ENCODE measurements at places on chromosomes 3 and 15.

- DNase-seq, result peak; percentile 60
Measured at GRCh38 chr3:190514413-190515153, 698 bp downstream of the IL1RAP start.

- no peak for DNase-seq
Measured at GRCh38 chr3:43906849-43907507, 216.2 kb downstream of the ABHD5 start.

DNA sequence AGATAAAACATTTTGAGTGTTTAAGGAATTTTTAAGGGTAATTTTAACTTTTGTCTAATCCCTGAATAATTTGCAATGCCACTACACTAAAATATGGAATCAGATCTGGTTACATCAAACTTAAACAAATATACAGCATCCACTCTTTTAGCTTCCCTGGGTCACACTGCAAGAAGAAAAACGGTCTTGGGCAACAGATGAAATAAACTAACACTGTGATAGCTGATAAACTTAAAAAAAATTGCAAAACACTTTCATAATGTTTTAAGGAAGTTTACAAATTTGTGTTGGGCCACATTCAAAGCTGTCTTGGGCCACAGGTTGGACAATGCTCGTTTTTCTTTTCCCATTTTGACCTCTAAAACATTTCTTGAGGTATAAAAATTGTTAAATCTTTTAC is 34.3 kb downstream of the CCDC66 start:
- no peak for DNase-seq

DNA sequence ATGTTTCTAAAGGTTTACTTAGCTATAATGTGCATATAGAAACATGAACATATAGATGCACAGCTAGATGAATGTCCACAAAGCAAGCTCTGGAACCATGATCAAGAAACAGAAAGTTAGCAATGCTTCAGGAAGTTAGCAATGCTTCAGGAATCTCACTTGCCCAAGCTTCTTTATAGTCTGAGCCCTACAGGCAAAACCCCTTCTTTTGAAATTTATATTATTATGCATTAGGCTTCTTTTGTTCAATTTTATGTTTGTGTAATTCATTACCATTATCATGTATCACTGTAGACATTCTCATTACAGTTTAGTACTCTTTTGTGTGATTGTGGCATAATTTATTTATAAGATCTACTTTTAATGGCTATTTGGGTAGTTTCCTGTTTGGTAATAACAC is 286.4 kb upstream of the BCHE start:
- no peak for DNase-seq

- DNase-seq, result no peak
Measured at GRCh38 chr3:125587039-125587648, 8.2 kb downstream of the OSBPL11 start.

DNA sequence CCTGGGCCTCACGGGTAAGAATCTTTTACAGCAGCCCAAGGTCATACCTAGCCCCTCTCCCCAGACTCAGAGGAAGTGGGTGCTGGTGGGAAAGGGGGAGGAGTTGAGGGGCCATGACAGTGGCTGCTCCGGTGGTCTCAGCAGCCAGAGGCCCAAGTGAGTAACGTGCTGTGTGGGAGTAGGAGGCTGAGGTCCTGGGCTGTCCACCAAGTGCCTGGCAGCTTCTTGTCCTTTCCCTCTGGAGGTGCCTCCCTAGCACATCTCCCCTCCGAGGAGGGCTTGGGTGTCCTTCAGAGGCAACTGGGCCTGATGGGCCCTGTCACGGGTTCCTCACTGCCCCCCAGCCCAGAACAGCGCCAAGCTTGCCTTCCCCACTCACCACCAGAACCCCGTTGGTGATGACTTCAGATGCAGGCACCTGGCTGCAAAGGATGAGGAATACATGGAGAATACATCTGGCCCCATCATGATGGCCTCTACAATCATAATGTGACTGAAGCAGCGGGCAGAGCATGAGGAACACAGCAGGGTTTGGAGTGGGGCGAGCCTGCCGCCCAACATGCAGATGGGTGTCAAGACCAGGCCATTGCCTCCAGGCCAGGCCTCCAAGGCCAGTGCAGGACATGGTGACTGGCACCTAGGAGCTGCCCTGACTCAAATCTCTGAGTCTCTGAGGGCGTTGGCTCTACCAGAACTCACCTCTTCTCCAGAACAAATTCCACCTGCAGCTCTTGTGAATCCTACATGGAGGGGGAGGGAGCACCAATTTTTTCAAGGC is 3.3 kb downstream of the PLA2G4F start:
- DNase-seq, result no peak

- DNase-seq, result no peak
Measured at GRCh38 chr3:133849346-133849745, 43.7 kb downstream of the SRPRB start.

- peak; percentile 68 for DNase-seq
Measured at GRCh38 chr3:5304789-5305683, 117.5 kb downstream of the EDEM1 start.

DNA sequence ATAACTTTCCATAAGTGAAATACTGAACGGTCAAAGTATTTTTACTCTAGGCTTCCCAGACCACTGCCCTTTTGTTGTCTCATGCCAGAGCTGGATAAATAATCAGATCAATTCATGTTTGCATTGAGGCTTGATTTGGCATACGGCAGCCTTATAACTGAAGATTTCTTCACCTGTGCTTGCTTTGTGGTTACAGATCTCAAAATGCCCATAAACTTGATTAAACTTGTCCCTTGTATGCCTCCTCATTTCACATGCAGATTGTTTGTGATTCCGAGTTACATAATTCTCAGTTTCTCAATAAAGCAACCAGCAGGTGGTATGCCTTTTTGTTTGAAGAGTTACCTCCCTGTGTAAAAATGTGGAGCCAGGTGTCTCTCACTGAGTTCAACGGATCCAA is 211.4 kb upstream of the LRIG1 start:
- DNase-seq, result no peak

- no peak for DNase-seq
Measured at GRCh38 chr3:171878461-171879225, 35.5 kb downstream of the TMEM212 start.

DNA sequence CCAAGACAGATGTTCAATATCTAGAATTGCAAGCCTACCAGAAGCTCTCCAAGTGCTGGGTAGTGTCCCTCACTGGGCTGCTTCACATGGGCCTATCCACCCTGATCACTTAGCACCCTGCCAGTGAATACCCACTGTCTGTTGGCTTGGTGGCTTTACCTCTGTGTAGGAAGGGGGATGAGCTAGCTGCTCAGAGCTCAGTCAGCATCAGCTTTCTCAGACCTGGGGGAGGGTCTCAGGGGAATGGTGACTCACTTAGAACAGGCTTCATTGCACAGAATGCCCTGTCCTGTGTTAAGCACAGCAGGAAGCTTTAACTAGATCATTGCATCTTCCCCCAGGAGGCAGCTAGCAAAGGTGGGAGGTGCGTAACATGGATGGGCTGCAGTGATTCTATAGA is 209.8 kb downstream of the PDCD6IP start:
- DNase-seq, result no peak

DNA sequence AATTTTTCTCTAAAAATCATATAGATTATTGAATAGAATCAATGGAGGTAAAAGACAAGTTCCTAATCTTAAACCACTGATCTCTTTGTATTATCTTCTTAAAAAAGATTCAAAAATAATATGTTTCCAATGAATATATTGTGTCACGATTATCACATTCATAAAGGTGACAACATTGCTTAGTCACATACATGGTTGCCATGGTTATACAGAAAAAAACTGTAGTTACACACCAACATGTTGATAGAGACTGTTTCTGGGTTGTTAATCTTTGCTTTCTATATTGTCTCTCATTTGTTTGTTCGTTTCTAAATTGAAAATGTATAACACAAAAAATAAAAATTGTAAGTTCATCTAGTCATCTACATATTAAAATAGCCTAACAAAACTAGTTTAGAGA is 376.0 kb upstream of the ALCAM start:
- DNase-seq, result no peak

- no peak for DNase-seq
Measured at GRCh38 chr3:136772709-136773108, 20.5 kb upstream of the STAG1 start.

- no peak for DNase-seq
Measured at GRCh38 chr3:165259541-165260193, 63.5 kb upstream of the SLITRK3 start.

DNA sequence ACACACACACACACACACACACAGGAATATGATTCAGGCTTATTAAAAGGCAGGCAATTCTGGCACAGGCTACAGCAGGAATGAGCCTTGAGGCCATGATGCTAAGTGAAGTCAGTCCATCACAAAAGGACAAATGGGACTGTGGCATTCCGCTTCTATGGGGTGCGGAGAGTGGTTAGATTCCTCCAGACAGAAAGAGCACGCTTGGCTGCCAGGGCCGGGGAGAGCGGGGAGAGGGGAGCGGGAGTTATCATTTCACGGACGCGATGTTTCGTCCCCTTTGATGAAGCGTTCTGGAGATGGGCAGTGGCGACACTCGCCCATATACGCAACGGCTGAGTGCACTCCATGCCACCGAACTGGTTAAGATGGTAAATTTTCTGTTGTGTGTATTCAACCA is 58.5 kb upstream of the FAM174B start:
- no peak for DNase-seq
